ENCODE measurements at places on chromosomes 5 and 9. TPM values are rescaled to one million over a fixed set of nuclear protein-coding genes. Genes with fewer than 3 reads are reported as not detected.

USP20 gene
- 17.2 TPM for total RNA-seq

DIPK1B gene
- 9.2 TPM for total RNA-seq

WDR31 gene
- 0.98 TPM for total RNA-seq

ROR2 gene
- 65.1 TPM for total RNA-seq

JAKMIP2 gene
- 0.25 TPM for total RNA-seq

BARX1 gene
- total RNA-seq = not detected

IL13 gene
- not detected for total RNA-seq

ADCY2 gene
- total RNA-seq = not detected

NANS gene
- 81.9 TPM for total RNA-seq

TTC39B gene
- 3.8 TPM for total RNA-seq

SLC26A2 gene
- 7.4 TPM for total RNA-seq

NHP2 gene
- total RNA-seq = 220 TPM

TAS2R1 gene
- total RNA-seq = not detected

PHF24 gene
- 0.06 TPM for total RNA-seq

C7 gene
- total RNA-seq = 11,125 TPM

TMEFF1 gene
- total RNA-seq = 1.9 TPM

CDX1 gene
- not detected for total RNA-seq
